ENCODE measurements at places on chromosomes 6 and 20.

DNA sequence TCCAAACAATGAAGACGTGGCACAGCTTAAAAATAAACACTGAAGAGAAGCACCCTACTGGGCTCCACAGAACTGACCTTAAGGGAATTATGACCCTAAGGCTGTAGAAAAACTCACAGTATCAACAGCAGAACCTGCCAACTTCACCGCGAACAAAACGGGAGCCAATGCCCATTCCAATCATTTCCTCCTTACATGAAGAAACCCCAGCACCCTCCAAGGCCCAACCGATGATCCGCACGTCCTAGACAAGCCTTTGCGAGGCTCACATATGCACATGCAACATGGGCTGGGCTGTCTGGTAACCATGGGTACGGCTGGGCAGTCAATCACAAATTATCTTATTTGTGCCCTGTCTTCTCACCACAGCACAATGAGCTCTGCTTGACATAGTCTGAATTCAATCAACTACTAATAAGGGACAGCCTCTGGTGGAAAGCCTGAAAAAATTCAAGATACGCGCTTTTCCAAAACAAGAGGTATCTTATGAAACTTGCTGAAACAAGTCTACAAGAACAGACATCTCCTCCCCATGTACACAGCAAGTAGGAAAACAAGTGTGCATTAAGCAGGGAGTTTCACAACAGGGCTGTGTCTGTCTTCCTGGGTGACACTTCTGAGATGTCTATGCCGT lies 1.7 kb downstream of the DIDO1 start:
- no peak for DNase-seq

GRCh38 chr6:127100510-127101140 lies 17.8 kb upstream of the RSPO3 start:
- no peak for DNase-seq

GRCh38 chr6:107235511-107235910 lies 120.2 kb upstream of the BEND3 start:
- no peak for DNase-seq

DNA sequence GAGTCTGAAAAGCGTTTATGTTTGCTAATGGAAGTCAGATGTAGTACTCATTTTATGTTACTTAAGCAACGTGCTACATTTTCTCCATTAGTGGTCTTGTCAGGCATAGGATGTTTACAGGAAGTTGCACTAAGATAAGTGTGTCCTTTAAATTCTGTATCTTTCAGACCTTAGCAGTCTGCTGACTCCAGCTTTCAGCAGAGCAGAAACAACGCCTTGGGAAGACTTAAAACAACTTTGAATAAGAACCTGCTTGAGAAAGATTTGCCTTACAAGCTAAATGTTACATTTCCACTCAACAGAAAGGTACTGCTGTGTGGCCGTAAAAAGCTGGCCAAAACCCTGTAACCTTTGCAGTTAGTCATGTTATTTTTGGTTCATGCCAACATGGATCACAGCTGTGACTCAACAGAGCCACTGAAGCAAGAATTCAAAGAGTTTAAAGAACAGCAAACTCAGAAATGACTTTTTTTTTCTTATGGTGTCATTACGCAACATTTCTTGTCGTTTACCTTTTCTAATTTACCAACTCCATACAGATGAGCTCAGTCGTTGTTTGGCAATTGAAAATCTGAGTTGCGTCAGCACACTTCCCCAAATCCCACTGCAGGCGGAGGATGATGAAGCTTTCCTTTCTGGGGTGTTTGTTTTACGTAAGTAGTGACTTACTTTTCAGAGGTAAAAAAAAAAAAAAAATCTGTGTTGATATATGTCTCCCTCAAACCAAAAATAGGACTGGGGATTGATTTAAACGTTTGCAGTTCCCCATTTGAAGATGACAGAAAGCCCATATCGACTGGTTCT lies 27.9 kb upstream of the BMP6 start:
- DNase-seq, result no peak

DNA sequence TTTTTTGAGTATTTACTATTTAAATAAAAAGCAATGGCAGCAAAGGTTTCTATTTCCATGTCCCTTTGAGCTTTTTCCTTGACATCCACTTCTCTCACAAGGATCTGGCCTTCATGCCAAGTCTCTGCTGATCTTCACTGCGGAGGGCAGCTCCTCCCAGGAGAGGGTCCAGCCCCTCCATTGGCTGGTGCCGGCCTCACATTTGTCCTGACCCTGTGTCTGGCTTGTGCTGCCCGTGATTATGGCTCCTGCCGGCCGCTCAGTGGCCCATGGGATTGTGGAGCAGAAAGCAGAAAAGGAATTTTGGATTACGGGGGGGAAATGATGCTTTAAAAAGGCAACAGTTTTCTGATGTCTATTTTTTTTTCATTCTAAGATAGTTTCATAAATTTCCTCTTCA lies 31.2 kb upstream of the PDE7B start:
- no peak for DNase-seq

GRCh38 chr20:23147964-23148730 lies 62.0 kb upstream of the CD93 start:
- no peak for DNase-seq

GRCh38 chr6:138948546-138949179 lies 39.4 kb downstream of the REPS1 start:
- DNase-seq, result no peak

GRCh38 chr6:79030511-79030910 lies 47.5 kb downstream of the PHIP start:
- no peak for DNase-seq

DNA sequence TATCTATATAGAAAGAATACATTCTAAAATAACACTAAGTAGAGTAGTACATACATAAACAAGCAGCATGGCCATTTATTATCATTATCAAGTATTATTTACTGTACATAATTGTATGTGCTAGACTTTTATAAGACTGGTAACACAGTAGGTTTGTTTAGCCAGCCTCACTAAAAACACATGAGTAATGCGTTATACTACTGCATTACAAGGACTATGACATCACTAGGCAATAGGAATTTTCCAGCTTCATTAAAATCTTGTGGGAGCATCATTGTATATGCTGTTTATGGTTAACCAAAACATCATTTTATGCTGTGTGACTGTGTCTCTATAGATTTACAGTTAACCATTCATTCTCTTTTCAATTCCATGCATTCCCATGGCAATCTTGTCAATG lies 131.7 kb upstream of the HDGFL1 start:
- no peak for DNase-seq

GRCh38 chr6:10977231-10977968 lies 66.7 kb downstream of the ELOVL2 start:
- DNase-seq, result no peak

GRCh38 chr6:84788689-84789088 lies 24.3 kb upstream of the TBX18 start:
- DNase-seq, result no peak

DNA sequence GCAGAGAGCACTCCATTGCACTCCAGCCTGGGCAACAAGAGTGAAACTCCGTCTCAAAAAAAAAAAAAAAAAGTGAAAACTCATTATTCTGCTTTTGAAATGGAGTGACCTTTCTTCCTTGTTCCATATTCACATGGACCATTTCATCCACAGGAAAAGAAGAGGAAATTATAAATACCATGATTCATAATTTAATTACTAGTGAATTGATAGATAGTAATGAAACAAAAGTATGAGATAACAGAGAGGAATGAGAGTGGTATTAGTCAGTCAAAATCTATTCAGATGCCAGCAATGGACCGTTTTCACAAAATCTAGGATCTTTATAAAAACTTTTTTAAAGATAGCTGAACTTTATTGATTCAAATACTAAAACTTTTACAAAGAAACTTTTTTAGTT lies 443.1 kb upstream of the FLRT3 start:
- no peak for DNase-seq

- no peak for DNase-seq
Measured at GRCh38 chr20:36832791-36833190, 43.1 kb upstream of the TLDC2 start.

- DNase-seq, result no peak
Measured at GRCh38 chr6:128964233-128964755, 81.4 kb downstream of the LAMA2 start.

DNA sequence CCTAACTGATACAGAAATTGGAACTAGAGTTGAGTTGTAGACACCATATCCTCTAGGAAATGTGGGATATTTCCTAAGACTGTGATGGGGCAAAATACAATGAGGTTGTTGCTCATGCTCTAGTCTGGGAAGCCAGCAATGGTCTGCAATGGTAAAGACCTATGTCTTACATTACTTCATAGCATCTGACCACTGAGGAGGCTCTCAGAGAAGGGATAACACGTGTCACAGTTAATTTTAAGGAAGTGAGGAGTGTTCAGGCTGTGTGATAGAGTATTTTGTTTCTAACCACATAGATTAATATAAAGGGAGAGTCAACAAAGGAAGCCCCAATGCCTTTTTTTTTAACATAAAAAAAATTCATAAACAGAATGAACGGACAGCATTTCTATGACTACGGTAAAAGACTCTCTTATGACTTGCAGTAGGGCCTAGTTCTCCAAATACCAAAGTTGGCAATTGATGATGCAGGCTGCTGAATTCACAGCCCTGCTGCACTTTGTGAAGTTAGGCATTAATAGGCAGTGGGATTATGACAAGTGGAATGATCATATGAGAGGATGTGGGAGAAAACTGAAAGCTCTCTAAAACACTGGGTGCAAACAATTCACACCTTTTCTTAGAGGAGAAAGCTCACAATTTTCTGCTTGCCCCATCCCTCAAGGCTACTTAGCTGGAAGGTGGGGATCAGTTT lies 13.7 kb downstream of the KCNS1 start:
- no peak for DNase-seq

DNA sequence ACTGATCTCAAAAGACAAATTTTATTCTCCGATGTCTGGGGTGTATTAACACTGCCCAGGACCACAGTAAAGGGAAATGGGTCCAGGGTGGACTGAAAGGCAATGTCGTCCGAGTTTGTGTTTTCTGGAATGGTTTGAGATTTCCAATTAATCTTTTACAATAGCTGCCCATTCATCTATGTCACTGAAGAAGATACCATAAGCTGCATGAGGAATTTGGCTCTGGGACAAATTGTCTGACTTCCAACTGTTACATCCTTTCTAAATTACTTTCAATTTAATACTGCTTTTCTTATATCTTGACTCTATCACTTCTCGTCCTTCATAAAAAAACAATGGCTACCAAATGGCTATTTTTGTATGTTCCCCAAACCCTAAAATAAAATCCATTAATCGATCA lies 130.7 kb upstream of the KCNK16 start:
- no peak for DNase-seq
